ENCODE measurements at places on chromosomes 13 and 19.

GRCh38 chr19:41001243-41001971 lies 10.3 kb downstream of the CYP2B6 start:
- no peak for DNase-seq

DNA sequence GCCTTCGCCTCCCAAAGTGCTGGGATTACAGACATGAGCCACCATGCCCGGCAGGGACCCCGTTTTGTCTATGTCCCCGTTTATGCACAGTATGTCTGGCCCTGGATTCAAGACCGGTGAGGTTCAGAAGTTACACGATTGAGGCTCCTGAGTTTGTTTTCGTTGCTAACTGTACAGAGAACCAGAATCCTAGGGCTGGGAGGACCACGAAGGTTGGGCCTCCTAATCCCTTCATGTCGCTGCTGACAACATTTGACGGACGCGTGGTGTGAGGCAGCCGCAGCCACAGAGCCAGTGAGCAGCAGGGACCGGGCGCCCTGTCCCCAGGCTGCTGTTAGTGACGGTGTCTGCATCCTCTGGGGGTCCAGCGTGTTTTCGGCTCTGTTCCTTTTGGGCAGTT lies 91.4 kb downstream of the ATP11A start:
- DNase-seq = no peak

DNA sequence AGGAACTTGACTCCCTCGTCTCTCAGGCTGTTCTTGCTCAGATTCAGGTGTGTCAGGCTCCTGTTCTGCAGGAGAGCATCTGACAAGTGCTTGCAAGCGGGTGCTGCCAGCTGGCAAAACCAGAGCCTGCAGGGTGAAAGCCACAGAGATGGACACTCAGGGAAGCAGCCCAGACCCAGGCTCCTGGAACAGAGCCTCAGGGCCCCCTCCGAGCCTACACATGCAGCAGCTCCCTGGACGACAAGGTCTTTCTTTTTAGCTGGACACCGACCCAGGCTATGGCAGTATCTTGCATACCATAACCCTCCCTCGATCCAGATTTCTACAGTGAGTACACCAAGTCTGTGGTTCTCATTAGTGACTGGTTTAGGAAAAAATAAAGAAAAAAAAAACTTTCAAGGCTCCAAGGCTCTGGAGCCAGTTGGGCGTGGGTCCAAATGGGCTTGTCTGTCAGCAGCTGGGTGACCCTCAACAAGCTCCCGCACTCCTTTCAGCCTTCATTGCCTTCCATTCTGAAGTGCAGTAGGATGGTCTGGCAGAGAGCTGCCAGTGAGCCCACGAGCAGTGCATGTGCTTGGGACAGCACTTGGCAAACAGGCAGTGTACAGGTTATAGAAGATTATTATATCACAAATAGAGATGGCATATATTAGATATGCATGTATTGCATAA lies 29.9 kb downstream of the NLRP13 start:
- no peak for DNase-seq

- no peak for DNase-seq
These were observed 7.3 kb downstream of the SGTA start for GRCh38 chr19:2775556-2776430.

GRCh38 chr19:48368936-48369335 lies 4.8 kb downstream of the SYNGR4 start:
- DNase-seq = no peak

Measured in hippocampal formation (tissue), 2 donors.